Tongue (tissue), 3 donors: ENCODE measurements at places on chromosomes 16 and 17. TPM values are rescaled to one million over a fixed set of nuclear protein-coding genes. Genes with fewer than 3 reads are reported as not detected.
A peak's percentile ranks its signal among the peaks of the same experiment; 100 is the strongest.

The NPIPA3 gene
- total RNA-seq: not detected

The UNKL gene
- total RNA-seq: 11.5 TPM

The NACA2 gene
- not detected for total RNA-seq

The IL21R gene
- 0.82 TPM for total RNA-seq

The TMEM132E gene
- total RNA-seq: 0.82 TPM

- DNase-seq: peak; percentile 74
These were observed 83.5 kb upstream of the PLCG2 start for GRCh38 chr16:81695321-81696165.

- peak; percentile 5 for DNase-seq
These were observed 599 bp downstream of the TOP3A start for GRCh38 chr17:18314059-18314730.

DNA sequence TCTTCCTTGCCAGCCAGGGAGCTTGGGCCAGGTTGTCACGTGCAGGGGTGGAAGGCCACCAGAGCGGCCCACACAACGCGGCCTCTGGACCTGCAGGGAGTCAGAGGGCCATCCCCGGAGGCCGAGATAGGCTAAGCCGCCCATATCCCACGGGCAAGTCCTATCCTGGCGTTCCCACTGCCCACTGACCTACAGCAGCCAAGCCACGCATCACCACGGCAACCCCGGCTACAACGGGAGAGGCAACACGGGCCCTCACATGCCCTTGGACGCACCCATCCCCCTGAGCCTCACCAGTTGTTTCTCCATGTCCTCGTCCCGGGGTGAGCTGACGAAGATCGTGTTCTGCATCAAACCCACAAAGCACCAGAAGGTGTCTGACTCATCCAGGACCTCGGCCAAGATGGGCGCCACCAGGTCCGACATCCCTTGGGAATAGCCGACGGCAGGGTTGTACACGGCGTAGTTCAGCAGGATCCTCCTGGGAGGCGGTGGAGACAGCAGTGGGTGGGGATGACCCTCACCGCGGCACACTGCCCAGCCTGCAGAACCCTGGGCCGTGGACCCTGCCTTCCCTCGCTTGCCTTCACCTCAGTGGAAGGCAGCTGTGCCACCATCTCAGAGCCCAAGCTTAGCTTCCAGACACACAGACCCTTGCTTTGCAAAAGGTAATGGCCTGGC lies 88.2 kb downstream of the TBC1D16 start:
- DNase-seq: no peak

DNA sequence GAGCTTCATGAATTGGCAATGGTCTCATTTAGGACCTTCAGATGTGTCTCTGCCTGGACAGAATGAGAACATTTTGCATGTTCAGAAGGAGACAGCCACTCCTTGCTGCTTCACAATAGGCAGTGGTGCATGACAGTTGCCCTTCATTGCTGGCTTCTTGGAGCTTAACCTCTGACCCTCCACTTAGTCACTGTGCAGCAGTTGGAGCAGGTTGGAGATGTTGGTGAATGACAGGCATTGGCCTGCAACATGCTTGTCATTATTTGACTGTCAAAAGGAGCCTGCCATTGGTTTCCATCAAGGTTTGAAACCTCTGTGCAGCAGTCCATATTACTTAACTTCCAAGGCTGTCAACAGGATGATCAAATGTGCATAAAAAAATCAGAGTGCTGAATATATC lies 22.7 kb downstream of the FTO start:
- no peak for DNase-seq

DNA sequence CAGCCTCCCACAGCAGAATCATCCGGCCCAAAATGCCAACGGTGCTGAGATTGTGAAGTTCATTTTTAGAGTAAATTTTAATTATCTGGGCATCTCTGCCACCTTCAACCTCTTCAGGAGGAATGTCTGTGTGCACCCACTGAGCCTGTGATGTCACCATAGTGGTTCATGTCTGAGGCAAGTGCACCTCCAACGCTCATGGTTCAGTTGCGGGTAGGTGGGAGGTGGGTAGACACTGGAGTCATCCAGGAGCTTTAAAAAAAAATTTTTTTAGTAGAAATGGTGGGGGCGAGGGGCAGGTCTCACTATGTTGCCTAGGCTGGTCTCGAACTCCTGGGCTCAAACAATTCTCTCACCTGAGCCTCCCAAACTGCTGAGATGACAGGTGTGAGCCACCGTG lies 1.9 kb downstream of the FLYWCH1 start:
- no peak for DNase-seq
